ENCODE measurements at places on chromosomes 1 and 21. TPM values are rescaled to one million over a fixed set of nuclear protein-coding genes. Genes with fewer than 3 reads are reported as not detected.
A peak's percentile ranks its signal among the peaks of the same experiment; 100 is the strongest.

ZFP69 gene
- 1.7 TPM for total RNA-seq

CELA2B gene
- total RNA-seq = not detected

SAMD13 gene
- 1.4 TPM for total RNA-seq

ALPL gene
- 1.1 TPM for total RNA-seq

ADGRL4 gene
- 139 TPM for total RNA-seq

NAV1 gene
- 29.8 TPM for total RNA-seq

ASCL5 gene
- not detected for total RNA-seq

C1QTNF12 gene
- total RNA-seq = 0.65 TPM

ATP6V1G3 gene
- not detected for total RNA-seq

CELF3 gene
- not detected for total RNA-seq

KRTAP19-1 gene
- total RNA-seq = not detected

GRCh38 chr1:40711465-40712404 lies 20.2 kb downstream of the NFYC start:
- DNase-seq = peak; percentile 65

DNA sequence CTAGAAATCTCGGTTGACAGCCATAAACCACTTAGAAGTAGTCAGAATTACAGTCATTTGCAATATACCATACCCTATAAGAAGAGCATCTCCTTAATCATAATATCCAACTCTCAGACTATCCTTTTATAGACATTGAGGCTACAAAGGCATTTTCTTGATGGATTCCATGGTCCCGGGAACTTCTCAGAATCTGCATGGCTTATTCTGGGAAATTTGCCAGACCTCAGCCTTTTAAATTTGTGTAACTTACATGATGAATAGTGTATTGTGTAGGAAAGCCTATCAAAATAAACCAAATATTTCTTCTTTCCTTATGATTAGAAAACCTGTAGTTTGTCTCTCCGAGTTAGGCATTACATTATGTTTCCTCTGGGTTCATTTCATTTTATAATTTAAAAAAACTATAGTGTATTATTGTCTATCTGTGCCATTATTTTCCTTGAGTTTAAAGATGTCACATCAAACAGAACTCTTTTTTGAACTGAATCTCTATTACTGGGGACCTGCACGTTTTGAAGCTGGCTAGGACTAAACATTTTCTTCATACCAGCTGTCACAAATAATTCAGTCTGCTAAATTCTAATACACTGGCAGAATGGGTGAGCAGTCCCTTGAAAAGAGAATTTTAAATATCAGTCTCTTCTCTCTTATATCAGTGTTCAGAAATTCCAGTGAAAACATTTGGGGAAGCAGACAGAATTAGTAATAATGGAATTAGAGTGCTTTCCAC lies 102.9 kb downstream of the GABPA start:
- DNase-seq = peak; percentile 96

- DNase-seq = no peak
Measured at GRCh38 chr1:47511825-47512224, 74.0 kb downstream of the FOXD2 start.

- peak; percentile 84 for DNase-seq
Measured at GRCh38 chr1:56034222-56034621, 545.1 kb downstream of the PLPP3 start.

DNA sequence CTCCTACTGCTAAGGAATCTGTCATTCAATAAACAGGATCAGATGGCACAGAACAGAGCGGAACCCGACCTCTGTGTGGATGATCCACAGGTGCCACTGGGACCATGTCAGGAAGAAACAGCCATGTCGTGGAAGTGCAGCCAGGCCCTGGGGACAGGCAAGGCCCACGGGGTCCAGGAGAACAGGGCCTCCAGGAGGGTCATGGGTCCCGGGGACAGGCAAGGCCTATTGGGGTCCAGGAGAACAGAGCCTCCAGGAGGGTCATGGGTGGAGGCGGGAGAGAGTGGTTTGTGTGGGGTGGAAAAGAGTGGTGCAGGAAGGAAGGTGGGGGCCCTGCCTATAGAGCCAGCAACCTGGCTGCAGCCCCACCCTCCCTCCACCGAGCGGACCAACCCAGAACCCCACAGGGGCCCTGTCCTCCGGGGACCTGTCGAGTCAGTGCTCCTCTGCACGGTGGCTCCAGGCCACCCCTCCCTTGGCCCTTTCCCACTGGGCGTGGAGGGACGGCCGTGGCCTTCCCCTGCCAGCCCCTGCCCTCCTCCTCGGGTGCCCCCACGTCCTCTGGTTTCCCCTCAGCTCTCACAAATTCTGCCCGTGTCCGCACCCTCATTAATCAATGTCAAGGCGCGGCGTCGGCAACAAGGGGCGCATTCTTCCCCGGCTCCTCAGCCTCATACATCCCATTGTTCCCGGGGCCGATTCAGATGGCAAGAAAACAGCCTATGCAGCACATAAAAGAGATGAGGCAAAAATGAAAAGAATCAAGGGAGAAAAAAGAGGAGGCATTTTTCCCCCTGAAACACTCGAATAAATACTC lies 146.4 kb downstream of the PRDM16 start:
- no peak for DNase-seq

GRCh38 chr1:234605983-234606783 lies 3.8 kb downstream of the IRF2BP2 start:
- peak; percentile 80 for DNase-seq

DNA sequence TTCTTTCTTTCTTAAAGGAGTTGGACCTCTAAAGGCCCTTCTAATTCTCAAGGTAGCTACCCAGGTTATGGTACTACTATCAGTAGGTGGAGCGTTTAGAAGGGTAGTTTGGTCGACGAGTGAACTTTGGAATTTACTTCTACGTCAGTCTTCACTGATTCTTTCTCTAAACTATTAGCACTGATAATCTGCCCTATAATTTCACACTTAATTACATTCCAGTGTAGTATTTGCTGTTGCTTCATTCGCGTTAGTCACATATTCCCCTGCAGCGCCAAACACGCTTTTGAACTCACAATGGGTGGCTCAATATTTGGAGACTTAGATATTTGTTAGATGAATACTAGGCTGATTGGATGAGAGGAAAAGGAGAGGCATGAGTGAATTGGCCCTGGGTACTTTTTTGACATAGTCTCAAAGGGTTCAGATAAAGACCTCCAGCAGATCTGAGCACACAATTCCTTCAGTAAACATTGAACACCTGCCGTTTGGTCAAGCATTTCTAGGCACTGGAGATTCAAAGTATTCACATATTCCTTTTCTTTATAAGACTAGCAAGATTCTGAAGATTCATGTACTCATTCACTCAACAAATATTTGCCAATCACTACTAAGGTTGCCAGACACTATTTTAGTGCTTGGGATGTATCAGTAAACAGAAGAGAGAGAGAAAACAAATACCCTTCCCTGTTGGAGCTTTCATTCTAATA lies 929 bp upstream of the FOXJ3 start:
- peak; percentile 69 for DNase-seq

DNA sequence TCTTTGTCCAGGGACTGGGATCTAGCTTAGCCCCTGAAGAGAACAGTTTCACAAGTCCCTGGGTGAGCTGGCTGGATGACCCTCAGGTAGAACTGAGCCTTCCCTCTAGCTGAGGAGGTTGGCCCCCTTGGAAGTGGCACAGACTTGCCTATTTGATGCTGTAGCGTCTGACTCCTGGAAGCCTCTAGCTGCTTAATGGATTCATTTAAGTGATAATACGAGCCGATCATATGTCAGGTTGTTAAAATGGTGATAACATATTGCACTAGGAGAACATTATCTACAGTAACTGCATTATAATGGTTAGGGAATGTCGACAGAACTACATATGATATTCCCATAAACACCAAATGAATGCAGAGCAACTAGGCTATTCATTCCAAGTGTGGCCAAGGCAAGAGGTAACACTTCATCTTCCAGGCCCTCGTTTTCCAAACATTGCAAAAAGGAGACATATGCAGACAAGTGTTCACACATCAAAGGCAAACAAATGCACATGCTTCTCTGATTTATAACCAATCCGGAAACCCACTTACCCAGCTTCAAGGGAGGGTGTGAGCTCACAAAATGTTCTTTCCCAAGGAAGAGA lies 340.1 kb upstream of the PLXNA2 start:
- no peak for DNase-seq

- no peak for DNase-seq
Measured at GRCh38 chr1:184291701-184292100, 95.1 kb upstream of the C1orf21 start.

- no peak for DNase-seq
Measured at GRCh38 chr1:32336591-32336932, 529 bp upstream of the MARCKSL1 start.

- peak; percentile 51 for DNase-seq
Measured at GRCh38 chr1:55466921-55467320, 251.8 kb upstream of the USP24 start.

- no peak for DNase-seq
Measured at GRCh38 chr1:111199329-111199728, 1.1 kb downstream of the DENND2D start.

- no peak for DNase-seq
Measured at GRCh38 chr1:11132563-11133293, 33.1 kb upstream of the EXOSC10 start.

- DNase-seq = no peak
Measured at GRCh38 chr1:241527146-241527545, 5.0 kb upstream of the KMO start.

DNA sequence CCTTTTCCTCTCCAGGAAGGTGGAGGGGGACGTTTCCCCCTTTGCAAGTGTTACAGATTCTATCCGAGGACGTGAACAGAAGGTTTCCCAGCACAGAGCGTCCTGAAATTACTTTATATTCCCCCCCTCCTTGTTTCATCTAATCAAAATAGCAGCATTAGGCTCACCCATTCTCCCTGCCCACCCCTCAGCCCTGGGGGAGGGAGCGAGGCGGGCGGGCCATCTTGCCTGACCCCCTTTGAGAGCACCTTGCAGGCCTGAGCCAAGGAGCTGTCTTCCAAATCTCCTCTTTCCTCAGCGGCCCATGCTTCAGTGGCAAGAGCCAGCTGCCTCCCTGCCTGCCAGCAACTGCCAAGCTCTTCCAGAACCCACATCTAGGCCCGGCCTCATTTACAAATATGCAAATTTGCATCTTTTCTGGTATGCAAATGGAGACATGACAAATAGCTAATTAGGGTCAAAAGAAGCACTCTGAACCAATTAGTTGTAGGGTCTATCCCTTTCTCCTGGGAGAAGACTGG lies 69.1 kb upstream of the POU3F1 start:
- DNase-seq = no peak

GRCh38 chr1:227317523-227318015 lies 723 bp downstream of the CDC42BPA start:
- peak; percentile 66 for DNase-seq

Data from fibroblast of the aortic adventitia (primary cell).